Erythroblast (primary cell): ENCODE measurements at places on chromosomes 1 and 21.

- no peak for DNase-seq
These were observed 213.4 kb upstream of the PTBP2 start for GRCh38 chr1:96508233-96508632.

- no peak for DNase-seq
These were observed 613.4 kb upstream of the ADAMTS5 start for GRCh38 chr21:27580276-27580675.

GRCh38 chr1:213530611-213531320 lies 457.0 kb upstream of the PROX1 start:
- no peak for DNase-seq

DNA sequence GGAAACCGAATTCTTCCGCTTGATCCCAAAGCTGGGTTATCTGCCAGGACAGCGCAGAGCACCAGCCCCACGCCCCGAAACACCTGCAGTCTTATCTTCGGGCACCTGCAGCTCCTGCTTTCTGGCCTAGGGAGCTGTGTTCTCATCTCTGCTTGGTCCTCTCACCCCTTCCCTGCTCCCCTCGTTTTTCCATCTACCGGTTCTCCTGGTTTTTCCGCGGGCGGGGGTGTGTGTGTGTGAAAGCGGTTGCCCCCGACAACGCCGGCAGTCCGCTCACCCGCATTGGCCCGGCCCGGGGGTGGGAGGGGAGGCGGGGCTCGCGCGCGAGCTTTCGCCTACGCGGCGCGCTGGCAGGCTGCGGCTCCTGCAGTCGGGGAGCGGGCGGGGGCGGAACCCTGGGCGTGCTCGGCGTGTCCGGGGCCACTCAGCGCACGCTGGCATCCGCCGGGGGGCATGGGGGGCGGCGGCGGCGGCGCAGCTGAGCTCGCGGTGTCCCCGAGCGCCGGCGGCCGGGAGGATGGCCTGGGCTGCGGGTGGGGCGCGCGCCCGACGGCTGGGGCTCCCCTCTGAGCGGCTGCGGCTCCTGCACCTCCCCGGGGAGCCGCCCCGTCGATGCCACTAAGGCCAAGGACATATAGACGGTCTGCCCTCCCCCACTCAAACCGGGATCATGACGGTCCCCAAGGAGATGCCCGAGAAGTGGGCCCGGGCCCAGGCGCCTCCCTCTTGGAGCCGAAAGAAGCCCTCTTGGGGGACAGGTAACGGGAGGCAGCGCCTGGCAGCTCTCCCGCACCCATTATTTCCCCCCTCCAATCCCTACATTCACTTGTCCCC lies 3.2 kb downstream of the ATP8B2 start:
- peak; percentile 87 for DNase-seq

DNA sequence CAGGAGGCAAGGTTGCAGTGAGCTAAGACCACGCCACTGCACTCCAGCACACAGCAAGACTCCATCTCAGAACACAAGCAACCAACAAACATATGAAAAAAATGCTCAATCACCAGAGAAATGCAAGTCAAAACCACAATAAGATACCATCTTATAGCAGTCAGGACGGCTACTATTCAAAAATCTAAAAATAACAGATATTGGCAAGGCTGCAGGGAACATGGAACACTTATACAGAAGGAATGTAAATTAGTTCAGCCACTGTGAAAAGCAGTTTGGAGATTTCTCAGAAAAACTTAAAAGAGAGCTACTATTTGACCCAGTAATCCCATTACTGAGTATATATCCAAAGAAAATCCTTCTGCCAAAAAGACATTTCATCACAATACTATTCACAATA lies 27.6 kb upstream of the POGK start:
- no peak for DNase-seq

GRCh38 chr1:153030895-153031294 lies at the start of gene SPRR1B:
TSS of gene SPRR1B (plus strand) at chr1:153031203. CDS start at chr1:153032346, 1,143 bp downstream.
- no peak for DNase-seq

GRCh38 chr1:223401873-223402789 lies 8.9 kb downstream of the CCDC185 start:
- DNase-seq, result peak; percentile 53

GRCh38 chr1:200708769-200709168 lies 29.9 kb upstream of the CAMSAP2 start:
- peak; percentile 49 for DNase-seq

DNA sequence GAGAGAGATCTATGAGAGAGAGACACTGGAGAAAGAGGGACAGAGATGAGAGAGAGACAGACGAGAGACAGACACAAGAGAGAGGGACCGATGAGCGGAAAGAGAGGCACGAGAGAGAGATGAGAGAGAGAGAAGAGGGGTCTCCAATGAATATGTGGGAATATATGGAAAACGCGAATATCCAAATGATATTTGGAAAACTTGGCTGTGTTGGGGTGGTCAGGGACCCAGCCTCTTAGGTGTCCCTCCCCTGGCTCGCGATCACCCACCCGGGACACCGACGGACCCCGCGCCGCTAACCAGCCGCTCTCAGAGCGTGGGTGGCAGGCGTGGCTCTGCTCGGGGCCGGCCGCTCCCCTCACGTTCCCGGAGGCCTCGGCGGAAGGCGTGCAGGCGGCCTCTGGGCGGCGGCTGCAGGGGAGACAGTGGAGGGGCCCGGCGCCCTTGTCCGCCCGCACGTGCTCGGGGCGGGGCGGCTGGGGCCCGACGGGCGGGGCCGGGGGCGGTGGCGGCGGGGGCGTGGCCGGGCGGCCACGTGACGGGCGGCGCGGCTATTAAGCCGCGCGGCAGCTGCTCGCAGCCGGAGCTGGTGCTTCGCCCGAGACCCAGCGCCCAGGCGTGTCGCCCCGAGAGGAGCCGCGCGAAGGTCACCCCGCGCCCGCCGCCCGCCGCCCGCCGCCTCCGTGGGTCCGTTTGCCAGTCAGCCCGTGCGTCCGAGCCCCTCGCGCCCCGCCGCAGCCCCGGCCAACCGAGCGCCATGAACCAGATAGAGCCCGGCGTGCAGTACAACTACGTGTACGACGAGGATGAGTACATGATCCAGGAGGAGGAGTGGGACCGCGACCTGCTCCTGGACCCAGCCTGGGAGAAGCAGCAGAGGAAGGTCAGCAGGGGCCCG lies at the start of gene ACTN2:
TSS of gene ACTN2 (plus strand) at position 583 of the 898 bp plus-strand sequence. CDS start at position 758, 175 bp downstream.
- peak; percentile 86 for DNase-seq

DNA sequence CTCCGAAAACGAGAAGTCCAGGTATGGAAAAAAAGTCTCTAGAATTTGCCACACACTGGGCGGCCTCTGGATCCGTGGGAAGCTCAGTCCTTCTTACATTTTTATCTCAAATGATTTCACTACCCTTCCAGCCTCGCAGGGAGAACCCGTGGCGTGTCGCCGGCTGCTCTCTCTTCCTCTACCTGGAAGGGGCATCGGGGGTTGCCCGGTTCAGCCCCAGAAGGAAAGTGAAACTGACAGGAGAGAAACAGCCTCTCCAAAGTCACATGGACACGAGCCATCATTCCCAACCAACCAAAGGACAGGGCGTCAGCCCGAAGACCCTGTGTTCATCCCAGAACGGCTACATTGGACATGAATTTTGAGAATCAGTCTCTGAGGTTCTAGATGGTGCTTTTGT lies 182.5 kb downstream of the ADSS2 start:
- no peak for DNase-seq

DNA sequence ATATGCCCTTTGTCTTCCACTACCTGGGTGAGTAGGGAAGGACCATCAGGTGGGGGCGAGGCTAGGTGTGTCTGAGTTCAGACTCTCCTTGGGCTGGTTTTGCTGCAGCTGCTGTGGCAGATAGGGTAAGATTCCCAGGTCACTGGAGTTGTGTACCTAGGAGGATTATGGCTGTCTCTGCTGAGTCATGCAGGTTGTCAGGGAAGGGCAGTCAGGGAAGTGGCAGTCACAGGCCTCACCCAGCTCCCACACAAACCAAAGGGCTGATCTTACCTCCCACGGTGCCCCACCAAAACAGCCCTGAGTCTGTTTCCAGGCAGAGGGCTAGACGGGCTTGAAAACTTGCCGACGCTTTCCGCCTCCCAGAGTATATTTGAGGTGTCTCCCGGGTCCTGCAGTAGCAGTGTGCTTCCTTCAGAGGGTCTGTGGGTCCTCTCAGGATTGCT lies 201.6 kb upstream of the PLXNA2 start:
- no peak for DNase-seq

DNA sequence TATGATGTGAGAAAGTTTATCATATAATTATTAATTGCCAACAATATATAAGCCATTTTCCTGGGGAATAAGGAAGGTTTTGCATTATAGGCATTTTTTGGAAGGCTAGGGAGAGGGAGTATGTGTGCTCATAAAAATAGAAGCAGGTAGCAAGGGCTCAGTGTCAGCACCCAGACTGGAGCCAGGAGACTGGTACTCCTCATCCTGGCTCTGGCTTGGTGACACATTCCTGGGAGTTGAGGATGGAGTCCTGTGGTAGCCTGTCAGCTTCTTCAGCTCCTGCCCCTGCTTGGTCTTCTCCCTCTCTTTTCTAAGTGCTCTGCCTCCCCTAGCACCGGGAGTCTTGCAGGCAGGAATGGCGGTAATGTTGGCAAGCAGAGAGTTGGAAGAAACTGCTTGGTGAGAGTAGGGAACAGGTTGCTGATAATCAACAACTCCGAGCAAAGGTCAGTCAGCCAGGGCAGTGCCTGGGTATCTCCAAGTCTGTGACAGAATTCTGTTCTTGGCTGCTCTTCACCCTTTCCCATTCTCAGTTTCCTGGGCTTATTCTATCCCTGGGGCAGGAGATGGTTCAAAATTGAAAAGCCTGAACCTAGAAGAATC lies 23.0 kb downstream of the GIPC2 start:
- DNase-seq, result no peak

DNA sequence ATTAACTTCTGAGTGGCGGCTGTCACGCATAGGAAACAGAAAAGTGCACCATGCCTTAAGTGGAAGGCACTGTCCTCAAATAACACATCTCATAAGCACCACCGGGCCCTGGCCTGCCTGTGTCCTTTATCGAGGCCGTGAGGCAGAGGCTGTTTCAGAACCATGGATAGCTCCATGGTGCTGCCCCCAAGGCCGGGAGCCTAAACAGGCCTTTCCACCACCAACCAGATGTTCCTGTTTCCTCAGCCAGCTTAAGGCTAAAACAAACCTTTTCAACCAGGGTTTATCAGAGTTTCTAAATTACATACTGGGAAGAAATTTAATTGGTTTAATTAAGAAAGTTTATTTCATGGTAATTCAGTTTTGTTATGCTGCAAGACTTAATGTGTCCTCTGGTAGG lies 114.4 kb downstream of the DMRTA2 start:
- peak; percentile 44 for DNase-seq

DNA sequence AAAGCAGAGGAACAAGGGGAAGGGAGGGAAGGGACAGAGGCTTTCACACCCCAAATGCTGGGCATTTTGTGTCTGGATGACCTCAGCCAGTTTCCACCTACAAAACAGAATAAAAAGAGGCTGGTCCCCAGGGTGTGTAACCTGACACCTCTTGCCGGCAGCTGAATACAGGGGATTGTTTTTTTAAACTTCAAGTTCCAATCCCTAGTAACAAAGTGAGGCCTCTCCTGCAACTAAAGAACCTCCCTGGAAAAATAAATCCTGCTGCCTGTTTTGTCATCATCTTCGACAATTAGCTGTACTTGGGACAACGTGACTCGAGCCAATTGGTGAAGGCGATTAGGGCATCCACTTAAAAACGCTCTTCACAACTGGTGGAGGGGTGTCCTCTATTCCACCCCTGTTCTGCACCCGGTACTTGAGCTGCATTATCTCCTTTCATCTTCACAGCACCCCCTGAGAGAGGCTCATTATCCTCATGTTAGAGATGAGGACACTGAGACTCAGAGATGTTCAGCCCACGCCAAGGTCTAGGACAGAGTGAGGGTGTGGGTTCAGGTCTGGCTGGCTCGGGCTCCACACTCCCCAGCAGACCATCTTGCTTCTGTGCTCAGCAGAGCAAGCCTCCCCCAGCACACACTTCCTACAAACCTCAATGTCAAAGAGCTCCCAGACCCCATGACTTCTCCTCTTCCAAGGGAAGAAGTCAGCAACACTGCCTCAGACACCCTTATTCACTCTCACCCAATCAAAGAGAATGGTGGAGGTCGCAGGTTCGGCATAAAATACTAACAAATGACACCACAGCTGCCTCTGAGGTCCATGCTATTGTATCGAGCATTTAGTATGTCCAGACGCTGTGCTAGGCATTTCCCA lies 15.2 kb downstream of the ITPKB start:
- no peak for DNase-seq

GRCh38 chr1:197920414-197921117 lies 3.4 kb downstream of the LHX9 start:
- peak; percentile 36 for DNase-seq

DNA sequence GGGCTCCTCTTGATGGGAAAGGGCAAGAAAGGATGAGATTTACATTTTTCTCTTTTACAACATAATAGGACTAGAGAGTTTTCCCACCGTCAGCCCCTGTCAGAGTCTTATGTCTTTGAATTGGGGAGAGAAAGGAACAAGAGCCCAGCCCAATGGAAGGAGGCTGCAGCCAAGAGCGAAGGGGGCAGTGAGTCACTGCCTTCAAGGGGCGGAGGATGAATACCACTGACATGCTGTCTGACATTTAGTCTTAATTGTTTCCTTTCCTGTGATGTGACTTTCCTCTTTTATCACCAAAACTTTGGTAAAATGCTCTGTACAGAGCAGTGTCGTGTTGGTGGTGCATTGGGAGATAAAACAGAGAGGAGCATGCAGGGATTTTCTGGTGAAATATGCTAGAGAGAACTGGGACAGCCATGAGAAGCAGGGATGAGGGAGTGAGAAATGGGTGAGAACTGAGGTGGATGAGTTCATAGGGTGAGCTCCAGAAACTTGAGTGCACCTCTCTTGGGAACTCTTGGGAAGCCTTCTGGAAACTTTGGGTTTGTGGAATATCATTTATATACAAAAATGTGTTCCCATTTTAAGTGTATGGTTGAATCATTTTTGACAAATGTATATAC lies 179.9 kb upstream of the FGGY start:
- DNase-seq, result no peak
